Stimulated activated CD8-positive, alpha-beta memory T cell treated with anti-CD3 and anti-CD28 coated beads, Interleukin-15, amount 100 ng/mL, for 48 hours (primary cell): ENCODE measurements at places on chromosomes 7 and 10.

- no peak for DNase-seq
Measured at GRCh38 chr10:89419548-89419947, 5.2 kb downstream of the IFIT5 start.

DNA sequence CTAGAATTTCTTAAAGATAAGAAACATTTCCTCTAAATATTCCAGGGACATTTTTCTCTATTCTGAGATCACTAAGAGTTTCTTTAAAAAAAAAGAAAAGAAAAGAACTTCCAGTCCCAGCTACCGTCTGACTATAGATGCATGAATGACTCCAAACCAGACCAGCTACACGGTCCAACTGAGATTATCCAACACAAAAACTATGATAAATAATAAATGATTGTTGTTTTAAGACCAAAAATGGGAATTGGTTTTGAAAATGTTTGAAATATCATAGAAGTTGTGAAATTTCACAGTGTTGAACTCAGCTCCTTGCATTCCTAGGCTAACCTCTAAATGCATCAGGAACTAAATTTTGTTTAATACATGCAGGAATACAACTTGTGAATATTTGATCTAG, 1619.6 kb upstream of the LRRTM3 start:
- no peak for DNase-seq

- DNase-seq, result no peak
Measured at GRCh38 chr7:130268463-130269317, 2.0 kb downstream of the CPA2 start.

- DNase-seq, result no peak
Measured at GRCh38 chr7:145915679-145916078, 200.9 kb upstream of the CNTNAP2 start.

- no peak for DNase-seq
Measured at GRCh38 chr10:120403109-120403508, 53.9 kb upstream of the PLPP4 start.

DNA sequence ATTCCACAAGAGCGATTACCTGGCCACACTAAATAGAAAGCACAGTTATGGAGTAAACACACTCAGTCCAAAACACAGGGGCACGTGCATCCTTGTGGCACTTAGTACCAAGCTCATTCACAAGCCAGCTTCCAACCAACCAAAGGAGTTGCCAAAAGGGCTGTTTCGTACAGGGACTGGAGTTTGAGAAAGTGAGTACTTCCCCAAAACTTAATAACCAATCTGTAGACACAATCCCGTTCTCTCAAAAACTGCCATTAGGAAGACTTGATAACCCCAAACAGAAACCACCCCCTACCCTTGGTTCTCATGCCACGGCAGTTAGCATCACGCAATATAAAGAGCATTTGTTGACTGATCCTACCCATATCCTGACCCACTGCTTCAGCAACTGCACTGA, 166.2 kb upstream of the ASAH2 start:
- DNase-seq, result no peak

DNA sequence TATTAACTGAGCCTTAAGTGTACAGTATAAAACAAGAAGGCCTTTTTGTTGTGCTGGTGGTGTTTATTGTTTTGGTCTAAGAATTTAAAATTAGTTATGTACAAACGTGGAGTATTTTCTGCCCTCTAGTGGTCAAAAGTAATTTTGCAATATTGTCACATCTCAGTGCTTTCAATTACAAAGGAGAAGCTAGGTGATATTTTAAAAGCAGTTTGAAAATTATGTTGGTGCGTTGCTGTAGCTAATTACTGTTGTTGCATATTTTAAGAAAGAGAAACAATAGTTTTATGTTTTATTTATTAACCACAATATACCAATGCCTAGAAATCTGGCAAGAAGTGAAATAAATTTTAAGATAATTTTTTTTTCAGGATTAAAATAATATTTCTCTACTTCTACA, 11.4 kb downstream of the NPVF start:
- no peak for DNase-seq

GRCh38 chr10:103336370-103336769, 14.6 kb downstream of the PCGF6 start:
- DNase-seq, result no peak

- no peak for DNase-seq
Measured at GRCh38 chr7:87934699-87935383, 790 bp downstream of the ADAM22 start.

GRCh38 chr10:90587081-90587491, 270.8 kb downstream of the HTR7 start:
- no peak for DNase-seq

DNA sequence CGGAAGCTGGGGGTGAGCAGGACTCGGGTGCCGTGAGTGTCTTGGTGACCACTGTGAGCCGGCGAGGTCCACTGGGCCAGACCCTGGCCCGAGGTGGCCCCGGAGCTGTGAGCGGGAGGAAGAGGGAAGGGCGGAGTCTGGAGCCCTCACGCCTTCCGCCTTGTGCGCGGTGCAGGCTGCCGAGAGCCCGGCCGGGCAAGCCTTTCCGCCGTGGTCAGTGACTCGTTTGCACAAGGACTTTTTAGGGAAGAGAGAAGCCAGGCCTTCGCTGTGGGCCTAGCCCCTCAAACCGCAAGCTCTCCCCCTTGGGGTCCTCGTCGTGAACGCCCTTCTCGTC, 40.9 kb upstream of the ZNF32 start:
- no peak for DNase-seq

DNA sequence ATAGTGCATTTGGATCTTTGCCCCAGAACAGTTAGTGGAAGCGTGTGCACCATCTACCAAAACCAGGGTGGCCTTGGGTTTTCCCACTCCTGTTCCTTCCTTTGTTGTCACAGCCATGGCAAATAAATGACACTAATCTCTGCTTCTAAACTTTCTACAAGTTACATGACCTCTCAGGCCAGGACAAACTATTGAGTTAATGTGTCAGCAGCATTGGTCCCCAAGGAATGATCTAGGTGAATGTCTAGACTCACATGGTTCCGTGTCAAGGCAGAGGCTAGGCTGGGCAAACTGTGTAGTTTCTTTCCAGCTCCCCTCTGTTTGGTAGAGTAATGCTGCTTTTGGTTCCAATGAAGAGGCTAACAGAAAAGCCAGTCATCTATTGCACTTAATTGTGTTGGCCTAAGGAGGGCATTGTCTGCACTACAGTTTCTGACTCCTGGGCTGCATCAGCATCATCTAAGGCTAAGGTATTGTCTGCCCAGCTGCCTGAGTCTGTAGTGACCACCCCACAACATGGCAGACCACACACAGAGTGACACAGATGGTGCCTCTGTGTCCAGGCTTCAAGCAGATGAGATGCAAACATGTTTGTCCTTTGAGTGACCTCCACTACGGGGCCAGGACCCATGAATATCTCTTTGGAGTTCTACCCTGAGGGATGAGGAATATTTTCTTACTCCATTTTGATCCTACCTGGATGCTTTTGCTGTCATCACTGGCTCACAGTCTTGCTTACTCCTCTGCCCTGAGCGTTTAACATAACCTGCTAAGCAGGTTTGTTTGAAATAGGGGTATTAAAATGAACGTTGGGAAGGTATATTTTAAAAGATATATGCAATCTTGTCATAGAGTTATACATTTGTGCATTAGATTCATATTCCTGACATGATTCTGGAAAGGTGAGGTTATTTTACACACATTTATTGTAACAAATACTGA, 1.7 kb downstream of the CYP3A4 start:
- DNase-seq, result no peak

GRCh38 chr10:77800738-77801266, 125.8 kb downstream of the DLG5 start:
- no peak for DNase-seq

GRCh38 chr7:138833596-138833995, 35.6 kb upstream of the ATP6V0A4 start:
- no peak for DNase-seq
